T47D (cell line): ENCODE measurements at places on chromosomes 6 and 20.
A peak's percentile ranks its signal among the peaks of the same experiment; 100 is the strongest.

GRCh38 chr20:51800872-51801121 lies 1.5 kb downstream of the SALL4 start:
- no peak for DNase-seq

DNA sequence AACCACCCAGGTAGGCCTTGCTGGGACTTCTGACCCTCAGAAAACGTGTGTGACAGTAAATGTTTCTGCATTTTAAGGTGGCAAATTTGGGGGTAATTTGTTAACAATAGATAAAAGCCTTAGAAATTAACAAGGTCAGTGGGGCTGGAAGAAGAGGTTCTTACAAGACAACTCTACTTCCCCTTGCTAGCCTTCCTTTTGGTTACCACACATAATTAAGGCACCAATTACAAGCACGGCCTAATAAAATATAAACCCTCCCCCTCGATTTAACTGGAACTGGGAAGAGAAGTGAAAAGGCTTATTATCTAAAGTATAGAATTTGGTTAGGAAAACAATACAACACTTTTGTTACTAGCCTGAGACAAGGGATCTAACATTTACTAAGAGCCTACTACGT lies 38.8 kb downstream of the ELOVL5 start:
- no peak for DNase-seq

- DNase-seq, result no peak
These were observed 529.8 kb downstream of the CD83 start for GRCh38 chr6:14647357-14647756.

DNA sequence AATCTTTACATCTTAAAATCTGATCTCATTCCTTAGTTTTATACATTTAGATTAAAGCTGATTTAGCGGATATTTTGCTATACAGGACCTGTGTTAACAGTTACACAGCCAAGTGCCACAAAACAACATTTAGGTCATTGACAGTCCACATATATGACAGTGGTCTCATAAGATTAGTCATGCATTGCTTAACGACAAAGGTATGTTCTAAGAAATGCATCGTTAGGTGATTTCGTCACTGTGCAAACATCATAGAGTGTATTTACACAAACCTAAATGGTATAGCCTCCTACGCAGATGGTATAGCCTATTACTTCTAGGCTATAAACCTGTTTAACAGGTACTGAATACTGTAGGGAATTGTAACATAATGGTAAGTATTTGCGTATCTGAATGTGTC lies 21.6 kb downstream of the ADGRG6 start:
- DNase-seq, result peak; percentile 95

DNA sequence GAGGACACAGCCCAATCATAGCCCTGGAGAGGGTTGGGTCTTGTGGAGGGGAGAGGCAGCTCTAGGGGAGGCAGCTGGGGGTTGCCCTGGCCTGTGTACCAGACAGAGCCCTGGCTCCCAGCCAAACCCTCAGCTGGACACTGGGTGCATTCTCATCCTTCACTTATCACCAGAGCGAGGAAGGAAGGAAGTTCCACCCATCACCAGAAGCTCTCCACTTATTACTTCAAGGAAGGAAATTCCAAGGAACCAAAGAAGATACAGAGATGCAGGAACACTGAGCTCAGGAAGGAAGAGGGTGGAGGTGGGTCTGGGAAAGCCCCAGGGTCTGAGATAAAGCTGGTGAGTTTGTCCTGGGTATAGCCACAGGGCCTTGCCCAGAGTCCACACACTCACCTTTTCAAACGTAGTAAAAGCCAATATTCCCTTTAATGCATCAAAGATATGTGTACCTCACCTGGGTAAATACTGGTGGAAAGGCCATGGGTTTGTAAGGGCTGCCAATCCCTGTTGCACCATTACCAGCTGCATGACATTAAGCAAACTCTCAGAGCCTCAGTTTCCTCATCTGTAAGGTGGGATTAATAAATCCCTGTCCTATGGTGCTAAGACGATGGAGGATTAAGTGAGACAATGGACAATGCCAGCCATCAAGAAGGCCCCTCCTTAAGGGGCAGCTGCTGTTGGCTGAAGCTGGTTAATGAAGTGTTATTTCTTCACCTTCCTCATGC lies 109.7 kb upstream of the NAA20 start:
- no peak for DNase-seq

GRCh38 chr6:41777551-41778285 lies 2.0 kb downstream of the FRS3 start:
- no peak for DNase-seq

GRCh38 chr20:58008413-58008812 lies 220.0 kb downstream of the ANKRD60 start:
- DNase-seq, result no peak

- DNase-seq, result no peak
These were observed 6.2 kb downstream of the CSE1L start for GRCh38 chr20:49052334-49052733.

GRCh38 chr6:36227379-36228228 lies 31.1 kb downstream of the BRPF3 start:
- DNase-seq, result no peak

- DNase-seq, result no peak
These were observed 1.1 kb upstream of the SYTL3 start for GRCh38 chr6:158648682-158649131.

DNA sequence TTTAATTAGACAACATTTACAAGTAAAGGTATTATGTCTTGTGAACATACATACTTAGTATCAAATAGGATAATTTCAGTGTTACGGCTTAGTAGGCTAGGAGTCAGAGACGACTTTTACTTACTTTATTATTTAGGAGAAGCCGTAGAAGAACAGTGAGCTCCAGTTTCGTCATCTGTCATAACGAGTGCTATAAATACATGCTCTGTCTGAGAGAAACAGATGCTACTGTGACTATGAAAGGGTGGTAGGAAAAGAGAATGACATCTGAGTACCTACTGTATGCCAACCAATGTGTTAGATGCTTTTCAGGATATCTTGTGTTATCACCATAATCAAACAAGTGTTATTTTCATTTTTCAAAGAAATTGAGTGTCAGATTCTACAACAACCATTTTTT lies 119.0 kb downstream of the EYA4 start:
- no peak for DNase-seq

- no peak for DNase-seq
These were observed 5.6 kb downstream of the MAP3K5 start for GRCh38 chr6:136786658-136787057.

GRCh38 chr6:34161857-34162515 lies 16.1 kb upstream of the GRM4 start:
- no peak for DNase-seq

DNA sequence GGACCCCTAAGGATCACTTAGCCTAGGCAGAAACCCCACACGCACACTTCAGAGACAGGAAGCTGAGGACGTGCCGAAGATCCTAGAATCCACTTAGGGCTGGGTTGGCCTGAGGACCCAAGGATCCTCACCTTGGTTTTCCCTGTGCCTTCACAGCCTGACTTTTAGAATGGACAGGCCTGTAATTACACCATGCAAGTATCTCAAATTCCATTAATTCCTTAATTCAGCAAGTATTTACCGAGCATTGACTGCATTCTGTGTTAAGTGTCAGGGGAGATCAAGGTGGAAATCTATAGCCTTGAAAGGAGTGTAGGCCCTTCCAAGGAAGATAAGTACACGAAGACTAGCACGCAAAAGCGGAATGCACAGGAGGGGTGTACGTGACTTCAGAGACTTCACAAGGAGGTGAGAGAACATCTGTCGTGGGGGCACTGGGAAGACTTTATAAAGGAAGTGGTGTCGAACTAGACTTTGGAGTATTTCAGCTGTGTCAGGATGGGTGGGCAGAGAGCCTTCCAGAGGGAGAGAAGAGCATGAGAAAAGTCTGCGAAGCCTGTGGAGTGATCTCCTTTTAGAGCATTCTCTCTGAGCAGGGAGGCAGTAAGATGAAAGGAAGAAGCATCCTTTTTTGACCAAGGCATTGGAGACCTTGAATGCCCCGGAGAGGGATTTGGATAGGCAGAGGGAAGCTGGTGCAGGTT lies 4.0 kb downstream of the DSP start:
- peak; percentile 35 for DNase-seq

DNA sequence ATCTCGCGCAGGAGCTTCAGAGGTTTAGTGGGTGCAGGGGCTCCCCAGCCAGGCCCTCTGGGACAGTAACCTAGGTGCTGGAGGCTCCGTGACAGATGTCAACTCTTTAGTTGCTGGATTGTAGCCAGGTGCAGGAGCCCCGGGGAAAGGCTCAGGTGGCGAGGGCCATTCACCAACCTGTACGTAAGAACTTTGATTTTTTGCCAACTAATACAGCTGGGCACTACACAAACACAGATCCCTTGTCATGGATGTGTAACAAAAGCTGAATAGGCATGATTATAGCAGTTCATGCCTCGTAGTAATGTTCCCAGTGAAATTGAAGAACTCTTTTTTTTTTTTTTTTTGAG lies 82.6 kb downstream of the CDC5L start:
- no peak for DNase-seq

DNA sequence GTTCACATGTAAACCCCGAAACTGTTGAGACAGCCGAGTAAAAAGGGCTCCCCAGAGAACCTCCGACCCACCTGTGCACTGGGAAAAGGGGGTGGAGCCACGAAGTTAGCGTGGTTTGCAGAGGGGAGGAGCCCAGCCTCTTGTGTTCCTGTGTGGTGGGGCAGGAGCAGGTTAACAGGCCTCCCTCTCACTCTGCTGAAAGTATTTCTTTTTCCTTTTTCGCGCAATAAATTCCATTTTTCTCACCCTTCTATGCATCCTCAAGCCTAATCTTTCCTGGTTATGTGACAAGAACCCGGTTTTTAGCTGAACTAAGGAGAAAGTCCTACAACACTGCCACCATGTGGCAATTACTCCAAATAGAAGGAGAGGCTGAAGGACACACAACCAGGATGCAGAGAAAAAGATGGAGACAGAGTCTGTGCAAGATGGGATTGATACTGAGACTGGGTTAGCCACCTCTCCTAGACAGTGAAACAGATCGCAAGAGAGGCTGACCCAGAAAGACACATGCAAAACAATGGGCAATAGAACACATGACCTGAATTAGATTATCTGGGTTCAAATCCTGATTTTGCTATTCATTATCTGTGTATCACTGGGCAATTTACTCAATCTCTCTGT lies 168.7 kb upstream of the PRSS16 start:
- peak; percentile 78 for DNase-seq

- no peak for DNase-seq
These were observed 18.4 kb upstream of the NUP153 start for GRCh38 chr6:17725083-17725482.

DNA sequence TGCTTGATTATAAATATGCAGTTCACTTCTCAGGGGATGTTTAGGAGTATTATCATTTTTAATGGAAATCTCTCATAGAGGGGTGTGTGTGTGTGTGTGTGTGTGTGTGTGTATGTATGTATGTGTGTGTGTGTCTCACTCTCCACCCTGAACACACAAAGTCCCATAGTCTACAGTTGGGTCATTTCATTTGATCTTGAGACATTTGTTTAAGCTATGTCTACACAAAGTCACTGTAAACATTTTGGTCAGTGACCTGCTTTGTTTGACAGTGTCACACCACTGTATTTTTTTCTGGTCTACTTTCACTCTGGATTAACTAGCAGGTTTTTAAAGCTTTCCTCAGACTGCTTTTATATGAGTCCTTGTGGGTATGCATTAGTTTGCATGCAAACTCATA lies 215.2 kb downstream of the GRIK2 start:
- DNase-seq, result peak; percentile 6

DNA sequence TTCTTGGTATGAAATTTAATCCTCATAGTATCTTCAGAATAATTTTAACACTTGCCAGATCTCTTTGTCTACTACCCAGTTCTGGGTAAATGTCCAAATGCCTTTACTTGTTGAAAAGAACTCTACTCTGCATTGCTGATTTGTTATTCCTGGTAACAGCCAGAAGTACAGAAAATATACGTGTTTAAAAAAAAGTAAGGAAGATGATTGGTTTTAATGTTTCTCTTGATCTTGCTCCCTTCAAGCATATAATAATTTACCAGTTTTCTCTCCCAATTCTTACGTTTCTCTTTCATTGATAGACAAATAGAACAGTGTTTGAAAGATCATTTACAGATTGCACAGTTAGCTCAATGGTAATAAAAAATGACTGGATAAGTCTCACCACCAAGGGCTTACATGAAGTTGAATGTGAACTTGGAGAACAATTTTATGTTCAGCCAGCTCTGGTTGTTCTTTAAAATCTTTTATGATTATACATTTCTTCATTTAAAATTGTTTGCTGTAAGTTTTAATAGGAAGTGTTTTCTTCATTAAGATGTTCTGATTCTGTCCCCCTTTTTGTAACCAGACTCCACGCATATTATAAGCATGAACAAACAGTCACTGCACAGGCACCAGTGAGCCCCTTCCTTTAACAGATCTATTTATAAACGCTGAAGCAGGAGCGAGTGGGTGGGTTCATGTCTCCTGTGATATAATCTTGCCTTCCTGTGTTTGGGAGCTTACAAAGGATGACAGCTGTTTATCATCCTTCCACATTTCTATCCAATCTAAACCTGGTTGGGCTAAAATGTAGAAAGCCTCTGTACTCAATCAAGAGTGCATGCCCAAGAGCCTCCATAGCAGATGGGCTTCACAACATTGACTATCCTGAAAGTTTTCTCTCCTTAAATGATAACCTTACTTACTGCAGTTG lies 299.5 kb downstream of the PRL start:
- no peak for DNase-seq

- DNase-seq, result no peak
These were observed 187.6 kb downstream of the CD83 start for GRCh38 chr6:14305131-14305530.

- no peak for DNase-seq
These were observed 34.2 kb downstream of the JARID2 start for GRCh38 chr6:15280028-15280427.

GRCh38 chr20:2523919-2524708 lies 12.3 kb upstream of the TMC2 start:
- peak; percentile 76 for DNase-seq

GRCh38 chr20:40481743-40482458 lies 207.1 kb downstream of the MAFB start:
- no peak for DNase-seq

DNA sequence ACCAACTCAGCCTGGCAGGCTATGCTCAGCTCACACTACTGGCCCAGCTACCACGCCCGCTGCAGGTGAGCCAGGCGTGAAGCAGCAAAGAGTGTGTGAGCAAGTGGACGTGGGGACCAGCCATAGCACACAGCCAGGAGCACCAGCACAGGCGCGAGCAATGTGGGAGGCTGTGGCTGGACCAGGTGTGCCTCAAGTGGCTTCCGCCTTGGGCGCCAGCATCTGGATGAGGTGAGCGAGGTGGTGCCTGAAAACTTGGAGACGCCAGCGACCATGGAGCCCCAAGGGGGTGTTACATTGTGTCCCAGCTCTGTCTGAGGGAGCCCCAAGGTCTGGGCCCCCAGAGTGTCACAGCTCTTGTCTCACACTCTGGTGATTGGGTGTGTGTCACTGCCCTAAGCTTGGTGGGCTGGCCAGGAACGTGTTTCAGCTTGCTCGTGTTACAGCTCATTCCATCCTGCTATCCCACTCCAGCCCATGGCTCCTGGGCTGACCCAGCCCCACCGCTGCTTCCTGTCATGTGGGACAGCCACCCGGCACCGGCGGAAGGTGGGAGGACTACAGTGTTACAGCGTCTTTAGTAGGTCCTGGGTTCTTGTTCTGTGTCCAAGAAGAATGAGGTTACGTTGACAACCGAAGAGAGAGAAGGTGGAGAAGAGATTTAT lies 508.0 kb upstream of the MMS22L start:
- DNase-seq, result no peak
